Activated CD8-positive, alpha-beta memory T cell treated with anti-CD3 and anti-CD28 coated beads for 4 hours (primary cell): ENCODE measurements at places on chromosomes 13 and 19.

- DNase-seq, result no peak
Observed at GRCh38 chr13:42548731-42549551, 25.0 kb upstream of the TNFSF11 start.

GRCh38 chr19:55067869-55068268 is 4.9 kb upstream of the RDH13 start:
- DNase-seq, result no peak

DNA sequence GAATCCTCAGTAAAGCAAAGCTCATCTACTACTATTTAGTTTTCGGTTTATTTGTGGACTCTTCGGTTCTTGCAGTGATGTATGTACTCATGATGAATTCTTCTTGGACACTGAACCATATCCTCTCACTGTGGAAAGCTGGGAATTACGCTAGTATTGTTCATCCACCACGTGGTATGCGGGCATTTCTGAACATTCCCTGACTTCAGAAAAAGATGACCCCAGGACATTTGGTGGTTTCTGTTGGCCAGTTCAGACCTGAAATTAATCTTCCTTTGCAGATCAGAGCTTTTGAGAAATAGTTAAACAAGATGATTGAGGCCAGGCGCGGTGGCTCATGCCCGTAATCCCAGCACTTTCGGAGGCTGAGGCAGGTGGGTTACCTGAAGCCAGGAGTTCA is 25.3 kb upstream of the FBN3 start:
- DNase-seq, result no peak

- DNase-seq, result no peak
Observed at GRCh38 chr13:73809561-73809960, 324.6 kb downstream of the KLF12 start.

DNA sequence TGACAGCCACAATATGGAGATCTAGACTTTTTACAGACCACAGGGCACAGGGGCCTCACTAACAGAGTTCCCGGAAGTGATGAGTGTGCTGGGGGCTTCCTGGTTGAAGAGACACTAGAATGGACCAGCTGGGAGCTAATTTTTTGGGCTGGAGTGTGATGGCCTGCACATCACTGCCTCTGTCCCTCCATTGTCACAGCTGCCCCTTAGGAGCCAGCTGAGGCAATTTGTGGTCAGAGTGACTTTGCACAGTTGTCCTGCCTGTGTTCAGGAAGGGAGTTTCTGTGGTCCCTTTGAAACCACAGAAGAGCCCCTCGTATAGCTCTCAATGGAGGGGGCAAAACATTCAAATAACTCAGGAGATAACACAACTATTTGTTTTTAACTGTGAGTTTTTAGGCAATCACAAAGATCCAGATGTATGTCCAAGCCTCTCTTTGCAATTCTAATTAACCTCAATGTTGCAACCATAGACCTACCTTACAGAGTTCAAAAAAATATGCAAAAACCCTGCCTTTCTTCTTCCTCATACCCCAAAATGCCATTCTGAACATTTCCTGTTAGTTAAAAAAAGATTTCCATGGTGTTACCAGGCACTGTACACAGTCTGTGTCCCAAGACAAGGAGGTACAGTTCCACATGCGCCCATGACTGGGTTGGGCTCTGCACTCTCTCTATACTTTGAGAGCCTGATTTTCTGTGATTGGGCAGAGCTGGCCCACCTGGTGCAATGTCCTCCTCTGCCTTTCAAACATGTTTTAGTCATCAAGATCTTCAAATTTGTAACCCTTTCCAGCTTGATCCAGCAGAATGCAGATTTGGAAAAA is 2.4 kb downstream of the ALOX5AP start:
- DNase-seq, result no peak

GRCh38 chr13:43408274-43408673 is 378.5 kb downstream of the ENOX1 start:
- no peak for DNase-seq

DNA sequence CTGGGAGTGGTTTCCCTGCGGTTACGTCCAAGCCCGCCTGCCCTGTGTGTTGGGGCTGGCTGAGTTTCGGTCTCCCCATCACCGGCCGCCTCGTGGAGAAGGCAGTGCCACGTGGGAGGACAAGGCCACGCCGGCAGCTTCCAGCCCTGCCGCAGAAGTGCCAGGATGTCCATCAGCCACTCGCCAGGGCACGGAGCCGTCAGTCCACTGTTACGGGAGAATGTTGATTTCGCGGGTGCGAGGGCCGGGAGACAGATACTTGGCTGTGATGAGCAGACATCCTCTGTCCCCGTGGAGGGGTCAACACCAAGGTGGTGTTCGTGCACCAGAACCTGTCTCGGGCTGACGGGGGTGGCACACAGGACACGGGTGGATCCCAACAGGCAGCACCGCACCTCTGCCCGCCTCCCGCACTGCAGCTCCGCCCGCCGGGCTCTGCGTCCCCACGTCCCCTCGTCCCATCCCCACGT is 86.4 kb upstream of the MCF2L start:
- DNase-seq, result no peak

- DNase-seq, result no peak
Observed at GRCh38 chr13:99260216-99260615, 2.0 kb upstream of the GPR18 start.

GRCh38 chr13:92187378-92187989 is 789.1 kb downstream of the GPC5 start:
- no peak for DNase-seq

GRCh38 chr13:41931337-41931736 is 29.6 kb downstream of the VWA8 start:
- DNase-seq, result no peak

DNA sequence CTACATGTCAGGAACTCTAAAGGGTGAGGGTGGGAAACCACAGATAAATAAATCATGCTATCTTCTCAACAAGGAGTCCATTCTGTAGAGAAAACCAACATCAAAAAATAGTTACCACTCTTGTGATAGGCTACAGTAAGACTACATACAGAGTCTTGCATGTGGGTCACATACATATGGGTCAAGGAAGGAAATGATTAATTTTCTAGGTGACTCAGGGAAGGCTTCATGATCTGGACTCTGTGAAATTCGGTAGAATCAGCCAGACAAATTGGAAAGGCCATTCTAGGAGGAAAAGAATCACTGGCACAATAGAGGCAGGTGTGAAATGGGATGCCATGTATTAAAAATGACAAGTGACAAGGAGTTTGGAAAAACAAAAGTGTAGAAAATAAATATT is 638.9 kb downstream of the LIG4 start:
- no peak for DNase-seq

- no peak for DNase-seq
Observed at GRCh38 chr13:113449693-113450347, 3.5 kb downstream of the ADPRHL1 start.

- no peak for DNase-seq
Observed at GRCh38 chr13:99382428-99383133, 75.4 kb upstream of the GPR183 start.

- no peak for DNase-seq
Observed at GRCh38 chr19:10078329-10078728, 7.8 kb upstream of the SHFL start.

GRCh38 chr19:31380854-31381253 is 31.6 kb upstream of the TSHZ3 start:
- DNase-seq, result no peak

DNA sequence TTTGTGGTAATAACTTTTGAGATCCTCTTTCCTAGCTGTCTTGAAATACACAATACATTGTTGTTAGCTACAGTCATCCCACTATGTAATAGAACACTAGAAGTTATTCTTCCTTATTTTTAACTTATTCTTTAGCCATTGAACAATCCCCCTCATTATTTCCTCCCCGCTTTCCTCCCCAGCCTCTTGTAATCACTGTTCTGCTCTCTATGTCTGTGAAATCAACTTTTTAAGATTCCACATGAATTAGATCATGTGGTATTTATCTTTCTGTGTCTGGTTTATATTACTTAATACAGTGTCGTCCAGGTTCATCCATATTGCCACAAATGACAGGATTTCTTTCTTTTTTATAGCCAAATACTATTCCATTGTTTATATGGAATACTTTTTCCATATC is 72.9 kb downstream of the SLC10A2 start:
- DNase-seq, result no peak

GRCh38 chr13:28327373-28328270 is 167.3 kb downstream of the FLT1 start:
- no peak for DNase-seq

GRCh38 chr13:48291730-48292129 is 11.8 kb upstream of the RB1 start:
- no peak for DNase-seq

DNA sequence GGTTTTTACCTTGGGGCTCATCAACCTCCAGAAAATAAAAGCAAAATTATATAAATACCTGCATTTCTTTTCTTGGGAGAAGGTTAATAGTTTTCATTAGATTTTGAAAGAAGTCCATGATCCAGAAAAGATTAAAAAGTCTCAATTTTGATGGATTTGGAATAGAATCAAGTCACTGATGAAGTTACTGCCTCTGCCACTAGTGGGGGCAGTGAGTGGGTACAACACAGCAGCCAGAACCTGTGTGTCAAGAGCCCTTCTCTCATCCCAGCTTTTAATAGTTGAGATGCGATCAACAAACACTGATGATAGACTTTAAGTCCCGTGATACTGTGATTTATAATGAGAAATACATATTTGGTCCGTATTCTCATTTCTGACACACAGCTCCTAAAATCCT is 686.7 kb downstream of the DIAPH3 start:
- DNase-seq, result no peak

DNA sequence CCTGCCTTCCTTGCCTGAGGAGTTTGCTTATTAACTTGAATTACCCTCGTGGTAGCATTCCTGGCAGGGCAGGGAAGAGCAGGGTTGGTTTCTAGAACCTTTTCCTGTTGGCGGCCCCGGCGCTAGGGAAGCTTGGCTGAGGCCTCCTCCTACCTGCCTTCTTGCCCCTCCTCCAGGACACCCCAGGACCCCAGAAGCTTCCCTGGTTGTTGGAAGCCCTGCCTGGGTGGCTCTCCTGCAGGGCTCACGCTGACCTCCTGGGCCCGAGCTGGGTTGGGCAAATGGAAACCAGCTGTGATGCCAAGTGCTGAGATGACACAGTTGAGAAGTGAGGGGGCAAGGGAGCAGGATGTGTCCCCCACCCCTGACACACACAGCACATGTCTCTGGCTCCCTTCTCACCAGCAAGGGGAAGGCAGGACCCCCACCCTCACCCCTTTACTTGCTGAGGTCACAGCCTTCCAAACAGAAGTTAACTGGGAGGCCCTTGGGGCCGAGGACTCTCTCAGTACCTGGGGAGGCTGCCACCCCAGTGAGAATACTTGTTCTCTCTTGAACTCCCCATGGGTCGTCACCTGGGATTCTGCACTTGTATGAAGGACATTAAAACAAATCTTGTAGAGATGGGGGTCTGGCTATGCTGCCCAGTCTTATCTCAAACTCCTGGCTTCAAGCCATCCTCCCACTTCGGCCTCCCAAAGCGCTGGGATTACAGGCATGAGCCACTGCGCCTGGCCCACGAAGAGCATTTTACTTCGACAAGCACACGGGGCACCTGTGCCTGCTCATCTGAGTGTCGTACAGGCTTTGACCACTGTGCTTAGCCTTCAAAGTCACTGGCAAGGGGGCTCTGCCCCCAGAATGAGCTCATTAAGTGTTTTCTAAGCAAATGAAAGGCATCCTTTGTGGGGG is 10.5 kb downstream of the CEBPA start:
- DNase-seq, result no peak

DNA sequence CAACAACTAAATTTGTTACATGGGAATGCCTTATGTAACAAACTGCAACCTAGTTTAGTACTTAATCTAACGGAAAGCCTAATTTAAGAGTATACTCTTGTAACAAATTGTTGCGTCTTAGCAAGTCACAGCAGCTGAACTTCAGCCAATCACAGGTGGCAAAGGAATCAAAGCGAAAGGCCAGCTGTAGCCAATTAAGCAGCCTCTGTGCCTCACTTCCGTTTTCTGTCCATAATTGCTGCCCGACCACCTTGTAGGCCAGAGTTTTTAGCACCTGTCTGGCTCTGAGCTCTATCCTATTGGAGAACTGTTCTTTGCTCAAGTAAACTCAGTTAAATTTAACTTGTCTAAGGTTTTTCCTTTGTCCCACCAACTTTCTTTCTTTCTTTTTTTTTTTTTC is 18.1 kb upstream of the HSPH1 start:
- DNase-seq, result no peak

- DNase-seq, result no peak
Observed at GRCh38 chr13:71274923-71275608, 591.9 kb downstream of the DACH1 start.

- no peak for DNase-seq
Observed at GRCh38 chr19:39481676-39482075, 1.0 kb downstream of the TIMM50 start.

DNA sequence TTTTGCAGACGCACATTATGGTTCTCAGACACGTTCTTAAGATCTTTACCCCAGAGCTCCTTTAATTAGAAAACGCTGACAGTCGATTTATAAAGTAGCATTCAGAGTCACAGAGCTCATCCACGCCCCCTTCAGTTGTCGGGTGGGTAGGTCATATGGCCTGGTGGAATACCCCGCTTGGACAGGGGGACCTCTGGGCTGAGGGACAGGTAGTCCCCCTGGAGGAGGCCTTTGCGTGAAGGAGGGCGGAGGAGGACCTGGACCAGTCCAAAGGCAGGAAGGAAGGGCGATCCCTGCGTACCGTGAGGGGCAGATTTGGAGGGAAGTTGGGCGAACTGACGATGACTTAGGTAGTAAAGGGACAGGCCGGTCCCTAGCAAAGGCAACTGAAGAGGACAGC is 20.5 kb downstream of the VASP start:
- no peak for DNase-seq

DNA sequence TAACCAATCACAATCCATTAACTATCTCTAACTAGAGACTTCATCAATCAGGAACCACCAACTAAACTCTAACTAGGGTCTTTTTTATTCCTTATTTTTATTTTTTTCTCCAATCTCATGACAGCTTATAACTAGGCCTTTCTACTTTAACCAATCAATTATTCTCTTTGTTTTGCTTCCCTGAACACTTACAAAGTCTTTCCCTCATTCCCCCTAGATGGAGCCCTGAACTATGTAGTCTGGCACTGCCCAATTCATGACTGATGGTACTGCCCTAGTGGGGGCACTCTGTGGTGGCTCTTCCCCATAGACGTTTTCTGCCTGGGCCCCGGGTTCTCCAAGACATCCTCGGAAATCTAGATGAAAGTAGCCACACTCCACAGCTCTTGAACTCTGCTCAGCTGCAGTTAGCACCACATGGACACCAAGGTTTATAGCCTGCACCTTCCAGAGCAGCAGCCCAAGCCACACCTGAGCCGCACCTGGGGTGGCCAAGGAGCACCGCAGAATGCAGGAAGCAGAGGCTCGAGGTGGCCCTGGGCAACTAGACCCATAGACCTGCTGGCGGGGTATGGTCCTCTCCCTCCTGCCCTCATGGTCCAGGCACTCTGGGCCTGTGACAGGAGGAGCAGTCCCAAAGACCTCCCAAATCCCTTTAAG is 6.6 kb downstream of the ATP7B start:
- DNase-seq, result no peak

DNA sequence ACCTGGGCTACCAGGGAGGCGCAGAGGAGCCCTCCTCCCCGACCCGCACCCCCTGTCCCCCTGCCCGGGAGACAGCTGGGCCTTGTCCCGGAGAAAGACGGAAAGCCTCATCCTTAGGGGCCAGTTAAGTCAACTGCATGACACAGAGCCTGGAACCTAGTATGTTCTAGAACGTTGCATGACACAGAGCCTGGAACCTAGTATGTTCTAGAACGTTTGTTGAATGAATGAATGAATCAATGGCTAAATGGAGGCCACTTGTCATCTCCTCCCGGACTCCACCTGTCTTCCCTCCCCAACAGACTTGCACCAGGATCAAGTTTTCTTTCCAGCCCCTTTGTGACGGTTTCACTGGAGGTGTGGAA is 706 bp downstream of the SERP2 start:
- DNase-seq, result no peak

- no peak for DNase-seq
Observed at GRCh38 chr13:48888613-48889012, 87.1 kb upstream of the FNDC3A start.
